ENCODE measurements at places on chromosomes 11 and 22.

DNA sequence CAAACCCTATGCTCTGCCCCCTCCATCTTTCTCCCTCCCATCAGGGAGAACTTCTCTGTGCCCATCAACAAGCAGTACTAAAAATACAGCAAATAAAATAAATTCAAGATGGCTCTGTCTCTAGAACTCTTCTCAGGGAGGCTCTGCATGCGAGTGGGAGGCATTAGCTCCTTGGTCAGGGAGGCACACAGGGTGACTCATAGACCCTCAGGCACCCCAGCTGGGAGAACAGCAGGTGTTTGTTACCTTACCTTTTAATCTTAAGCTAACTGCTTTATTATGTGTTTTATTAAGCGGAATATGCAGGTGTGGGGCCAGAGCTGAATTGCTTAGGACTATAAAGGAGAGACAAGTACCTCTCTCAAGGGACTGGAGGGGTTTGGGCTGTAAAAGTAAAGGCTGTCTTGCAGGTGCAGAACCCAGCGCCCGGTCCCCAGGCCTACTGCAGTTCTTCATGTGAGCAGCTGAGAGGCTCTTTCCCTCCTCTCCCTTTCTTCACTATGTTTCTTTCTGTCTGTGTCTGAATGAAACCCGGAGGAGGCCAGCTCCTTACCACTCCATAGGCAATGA is 20.8 kb downstream of the CSNK2A3 start:
- H3K4me3 ChIP-seq = no peak overlapping the region
- no peaks in the 10 kb centered on the region for H3K36me3 ChIP-seq
- no peak for DNase-seq
- no peaks in the 10 kb centered on the region for H3K4me1 ChIP-seq
- H3K27me3 ChIP-seq = no peaks in the 10 kb centered on the region

GRCh38 chr11:79314906-79315689 is 125.7 kb downstream of the TENM4 start:
- no peaks in the 10 kb centered on the region for H3K4me1 ChIP-seq
- no peak overlapping the region for H3K27ac ChIP-seq
- H3K4me3 ChIP-seq = no peak overlapping the region
- no peak for DNase-seq

GRCh38 chr22:50271519-50271970 is 1.4 kb upstream of the MAPK11 start:
- peaks cover 6% of the 10 kb centered on the region for H3K27me3 ChIP-seq
- no peak overlapping the region for H3K4me3 ChIP-seq
- H3K4me1 ChIP-seq = peaks cover 15% of the 10 kb centered on the region
- DNase-seq = peak; percentile 70
- H3K36me3 ChIP-seq = no peaks in the 10 kb centered on the region
- H3K27ac ChIP-seq = no peak overlapping the region

- H3K4me1 ChIP-seq = peaks cover 5% of the 10 kb centered on the region
- H3K27ac ChIP-seq = no peak overlapping the region
- DNase-seq = no peak
- no peak overlapping the region for H3K4me3 ChIP-seq
- H3K27me3 ChIP-seq = peaks cover 11% of the 10 kb centered on the region
Observed at GRCh38 chr11:68994894-68995285, 14.1 kb upstream of the MRGPRD start.

DNA sequence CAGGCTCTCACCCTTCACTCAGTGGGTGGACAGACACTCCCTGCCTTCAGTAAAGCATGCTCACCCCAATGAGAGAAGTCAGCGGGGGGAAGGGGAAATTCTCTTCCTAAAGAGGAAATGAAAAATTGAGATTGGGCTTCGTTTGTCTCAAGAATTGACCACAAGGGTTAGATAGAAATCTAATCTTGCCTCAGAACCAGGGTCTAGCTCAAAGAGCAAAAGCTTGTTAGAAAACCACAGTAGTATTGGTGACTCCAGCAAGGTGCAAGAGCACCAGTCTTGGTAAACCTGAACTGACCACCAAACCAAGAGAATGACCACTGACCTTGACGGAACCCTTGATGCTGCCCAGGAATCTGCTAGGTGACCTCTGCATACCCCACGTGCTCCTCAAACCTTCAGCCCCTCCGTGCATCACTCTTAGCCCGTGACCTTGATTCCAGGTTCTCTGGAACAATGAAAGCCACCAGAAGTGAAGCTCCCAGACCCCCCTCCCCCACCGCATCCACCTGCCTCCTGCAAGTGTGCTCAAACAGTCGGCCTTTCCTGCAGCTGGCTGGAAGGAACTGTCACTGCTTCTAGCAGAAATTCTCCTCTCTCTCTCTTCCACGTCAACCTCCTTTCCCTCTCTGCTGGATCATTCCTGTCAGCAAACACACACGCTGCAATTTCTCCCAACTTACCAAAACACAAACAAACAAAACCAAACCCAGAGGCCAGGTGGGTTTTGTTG is 3.1 kb upstream of the TMA7B start:
- peaks cover 91% of the 10 kb centered on the region for H3K4me1 ChIP-seq
- no peak for DNase-seq
- peaks cover 90% of the 10 kb centered on the region for H3K36me3 ChIP-seq
- H3K27ac ChIP-seq = no peak overlapping the region
- H3K4me3 ChIP-seq = no peak overlapping the region

- no peak overlapping the region for H3K27ac ChIP-seq
- H3K4me3 ChIP-seq = no peak overlapping the region
Observed at GRCh38 chr22:43878831-43879550, 12.8 kb downstream of the PNPLA5 start.

DNA sequence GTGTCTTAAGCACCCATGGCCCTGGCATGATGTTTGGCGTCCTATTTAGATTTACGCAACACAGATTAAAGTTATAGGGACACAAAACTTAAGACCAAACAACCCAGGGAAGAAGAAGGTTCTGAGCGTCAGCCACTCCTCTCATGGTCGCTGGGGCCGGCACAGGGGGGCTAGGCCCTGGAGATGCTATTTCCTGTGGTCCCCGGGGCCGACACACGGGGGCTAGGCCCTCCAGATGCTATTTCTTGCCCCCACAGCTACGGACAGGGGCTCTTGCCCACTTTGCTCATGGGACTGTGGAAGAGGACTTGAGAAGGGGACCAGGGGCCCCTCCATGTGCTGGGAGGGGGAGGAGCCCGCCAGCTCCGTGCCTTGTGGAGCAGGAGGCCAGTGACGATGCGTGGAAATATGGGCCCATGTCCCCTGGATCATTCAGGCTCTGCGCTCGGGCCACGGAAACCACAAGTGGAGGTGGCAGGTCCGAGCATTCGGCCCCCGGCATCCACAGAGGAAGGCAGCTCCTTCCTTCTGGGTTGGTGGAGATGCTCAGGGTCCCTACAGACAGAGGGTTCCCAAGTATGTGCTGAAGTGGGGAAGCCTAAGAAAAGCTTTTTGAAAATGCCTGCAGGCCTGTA is 711.1 kb downstream of the BRD1 start:
- H3K27ac ChIP-seq = no peak overlapping the region
- no peaks in the 10 kb centered on the region for H3K4me1 ChIP-seq
- no peaks in the 10 kb centered on the region for H3K36me3 ChIP-seq
- DNase-seq = no peak

DNA sequence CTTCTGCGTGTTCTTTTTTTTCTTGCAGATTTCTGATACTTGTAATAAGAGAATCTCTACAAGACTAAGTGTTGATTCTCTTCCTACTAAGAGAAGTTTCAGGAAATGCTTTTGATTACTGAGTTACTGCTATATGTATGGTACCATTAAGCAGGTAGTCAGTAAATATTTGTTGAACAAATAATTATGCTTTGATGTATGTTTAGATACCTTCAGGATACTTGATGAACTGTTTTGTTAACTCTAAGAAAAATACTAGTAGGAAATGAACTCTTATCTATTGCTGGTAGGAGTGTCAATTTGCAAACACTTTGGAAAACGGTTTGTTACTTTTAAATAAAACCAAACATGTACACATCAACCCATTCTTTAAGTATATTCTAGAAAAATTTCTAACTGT is 90.6 kb downstream of the TMEM135 start:
- H3K4me3 ChIP-seq = no peak overlapping the region
- H3K27ac ChIP-seq = no peak overlapping the region
- DNase-seq = no peak
- no peaks in the 10 kb centered on the region for H3K4me1 ChIP-seq

- no peak overlapping the region for H3K4me3 ChIP-seq
- peaks cover 2% of the 10 kb centered on the region for H3K4me1 ChIP-seq
- H3K27ac ChIP-seq = no peak overlapping the region
- H3K36me3 ChIP-seq = no peaks in the 10 kb centered on the region
Observed at GRCh38 chr11:132944569-132944944, 587.7 kb downstream of the OPCML start.

- H3K27ac ChIP-seq = no peak overlapping the region
- DNase-seq = no peak
- peaks cover 6% of the 10 kb centered on the region for H3K4me1 ChIP-seq
- H3K36me3 ChIP-seq = no peaks in the 10 kb centered on the region
- no peak overlapping the region for H3K4me3 ChIP-seq
- no peaks in the 10 kb centered on the region for H3K27me3 ChIP-seq
Observed at GRCh38 chr11:6096417-6096816, 11.1 kb upstream of the OR56B4 start.

- no peaks in the 10 kb centered on the region for H3K4me1 ChIP-seq
- H3K36me3 ChIP-seq = no peaks in the 10 kb centered on the region
- no peaks in the 10 kb centered on the region for H3K27me3 ChIP-seq
- DNase-seq = no peak
- no peak overlapping the region for H3K27ac ChIP-seq
Observed at GRCh38 chr11:121901886-121902285, 214.1 kb downstream of the BLID start.

GRCh38 chr11:109308551-109308950 is 113.4 kb upstream of the C11orf87 start:
- H3K4me1 ChIP-seq = no peaks in the 10 kb centered on the region
- H3K4me3 ChIP-seq = no peak overlapping the region
- H3K27ac ChIP-seq = no peak overlapping the region
- H3K27me3 ChIP-seq = no peaks in the 10 kb centered on the region
- no peak for DNase-seq

- H3K36me3 ChIP-seq = no peaks in the 10 kb centered on the region
- H3K27me3 ChIP-seq = peaks cover 7% of the 10 kb centered on the region
- no peaks in the 10 kb centered on the region for H3K4me1 ChIP-seq
- no peak overlapping the region for H3K4me3 ChIP-seq
- no peak overlapping the region for H3K27ac ChIP-seq
Observed at GRCh38 chr11:1819074-1819473, 15.7 kb upstream of the SYT8 start.

DNA sequence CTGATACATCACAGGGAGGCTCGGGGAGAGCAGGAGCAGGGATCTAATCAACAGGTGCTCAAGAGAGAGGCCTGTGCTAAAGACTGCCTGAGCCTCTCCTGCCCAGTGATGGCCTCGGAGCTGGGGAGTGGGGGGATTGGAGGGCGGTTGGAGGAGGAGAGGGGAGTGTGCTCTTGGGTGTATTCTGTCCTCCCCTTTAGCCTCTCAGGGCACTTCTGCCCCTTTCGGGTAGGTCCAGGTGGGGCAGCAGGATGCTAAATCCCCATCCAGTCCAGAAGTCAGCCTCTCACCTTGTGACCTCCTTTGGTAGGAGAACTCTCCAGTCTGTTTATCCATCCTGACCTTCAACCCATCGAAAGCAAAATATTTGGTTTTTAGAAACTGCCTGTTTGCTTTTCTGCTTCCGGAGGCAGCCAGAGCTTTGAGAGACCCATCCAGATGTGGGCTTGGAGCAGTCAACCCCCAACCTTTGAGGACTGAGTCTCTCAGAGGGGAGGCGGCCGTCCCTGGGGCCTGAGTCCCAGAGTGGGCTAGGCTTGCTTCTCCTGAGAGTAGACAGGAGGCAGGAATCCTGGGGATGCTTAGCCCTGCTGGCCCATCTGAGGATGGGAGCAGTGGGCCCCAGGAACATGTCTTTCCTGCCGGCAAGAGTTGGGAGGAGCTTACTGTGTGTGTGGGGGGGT is 105.2 kb upstream of the SYT13 start:
- H3K27me3 ChIP-seq = peaks cover 2% of the 10 kb centered on the region
- DNase-seq = no peak

DNA sequence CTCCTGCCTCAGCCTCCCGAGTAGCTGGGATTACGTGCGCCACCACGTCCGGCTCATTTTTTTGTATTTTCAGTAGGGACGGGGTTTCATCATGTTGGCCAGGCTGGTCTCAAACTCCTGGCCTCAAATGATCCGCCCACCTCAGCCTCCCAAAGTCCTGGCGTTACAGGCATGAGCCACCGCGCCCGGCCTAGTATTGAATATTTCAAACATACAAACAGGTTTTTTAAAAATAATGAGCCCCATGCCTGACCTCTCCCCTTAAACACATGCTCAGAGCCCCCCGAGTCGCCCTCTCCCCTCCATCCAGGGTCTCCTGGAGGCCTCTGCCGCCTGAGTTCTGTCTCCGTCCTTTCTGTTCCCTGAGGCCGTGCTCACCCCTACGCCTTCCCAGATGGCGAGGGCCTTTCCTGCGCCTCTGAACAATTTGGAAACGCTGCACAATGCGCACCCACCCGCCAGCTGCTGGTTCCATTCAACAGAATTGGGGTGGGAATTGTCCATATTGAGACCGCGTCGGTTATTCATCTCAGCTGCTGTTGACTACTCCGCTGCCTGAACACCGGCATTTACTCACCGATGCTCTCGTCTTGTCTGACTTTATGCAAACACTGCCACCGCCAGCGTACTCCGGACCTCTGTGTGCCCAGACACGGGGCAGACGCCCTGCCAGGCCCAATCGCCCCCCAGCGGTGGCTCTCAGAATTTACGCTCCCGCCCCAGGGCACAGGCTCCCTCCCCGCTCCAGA is 13.6 kb upstream of the RNH1 start:
- DNase-seq = no peak
- H3K36me3 ChIP-seq = peaks cover 15% of the 10 kb centered on the region
- H3K27ac ChIP-seq = no peak overlapping the region

DNA sequence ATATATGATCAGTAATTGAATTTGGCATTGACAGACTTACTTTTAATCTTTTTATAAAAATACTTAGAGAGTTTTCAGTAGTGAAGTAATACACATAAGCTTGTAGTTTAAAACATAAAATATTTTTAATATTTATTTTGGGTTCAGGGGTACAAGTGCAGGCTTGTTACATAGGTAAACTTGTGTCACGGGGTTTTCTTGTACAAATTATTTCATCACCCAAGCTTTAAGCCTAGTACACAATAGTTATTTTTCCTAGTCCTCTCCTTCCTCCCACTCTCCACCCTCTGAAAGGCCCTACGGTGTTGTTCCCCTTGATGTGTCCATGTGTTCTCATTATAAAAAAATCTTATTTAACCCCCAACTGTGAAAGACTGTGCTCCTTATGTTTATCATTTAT is 1397.8 kb upstream of the RAG2 start:
- H3K4me3 ChIP-seq = no peak overlapping the region
- no peaks in the 10 kb centered on the region for H3K36me3 ChIP-seq
- DNase-seq = no peak
- no peaks in the 10 kb centered on the region for H3K4me1 ChIP-seq
